Body of pancreas (tissue), 4 donors: ENCODE measurements at places on chromosomes 4 and X.
A peak's percentile ranks its signal among the peaks of the same experiment; 100 is the strongest.

DNA sequence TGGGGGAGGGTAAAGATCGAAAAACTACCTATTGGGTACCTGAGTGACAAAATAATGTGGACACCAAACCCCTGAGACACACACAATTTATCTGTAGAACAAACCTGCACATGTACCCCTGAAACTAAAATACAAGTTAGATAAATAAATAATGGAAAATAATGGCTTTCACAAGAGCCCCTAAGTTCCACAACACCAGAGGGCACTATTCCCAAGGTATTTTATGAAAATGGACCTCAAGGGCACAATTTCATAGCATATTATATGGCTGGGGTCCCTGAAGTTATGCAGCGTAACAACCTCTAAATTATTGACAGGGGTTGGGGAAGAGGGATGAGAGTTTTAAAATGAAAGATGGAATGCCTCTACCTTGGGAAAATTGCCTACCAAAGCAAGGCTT is 81.3 kb upstream of the TMEM33 start:
- no peak for DNase-seq

DNA sequence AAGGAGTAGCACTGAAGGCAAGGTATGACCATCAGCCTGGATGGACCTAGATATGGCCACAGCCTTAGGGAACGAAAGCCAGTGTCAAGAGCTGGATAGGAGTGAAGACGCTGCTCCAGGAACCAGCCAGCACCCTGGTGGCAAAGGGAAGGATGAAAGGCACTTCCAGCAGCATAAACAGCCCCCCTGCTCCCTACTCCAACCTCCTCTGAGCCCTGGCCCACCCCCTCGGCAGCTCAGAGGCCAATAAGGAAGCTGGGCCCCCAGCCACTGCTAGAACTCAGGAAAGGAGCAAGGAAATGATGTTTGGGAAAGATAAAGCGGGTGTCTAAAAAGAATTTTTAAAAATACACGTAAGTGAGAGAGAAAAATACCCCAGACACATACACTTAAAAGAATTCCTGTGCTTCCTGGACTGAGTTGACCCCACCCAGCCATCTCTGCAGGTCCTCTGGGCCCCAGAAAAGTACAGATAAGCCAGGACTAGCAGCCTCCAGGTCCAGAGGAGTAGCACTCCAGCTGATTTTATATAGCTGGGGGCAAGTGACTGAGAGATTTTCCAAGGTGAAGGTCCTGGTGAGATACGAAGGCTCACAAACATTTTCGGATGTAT is 170.4 kb downstream of the SHROOM4 start:
- no peak for DNase-seq

- no peak for DNase-seq
These were observed 16.6 kb downstream of the FRMPD3 start for GRCh38 chrX:107465932-107466620.

DNA sequence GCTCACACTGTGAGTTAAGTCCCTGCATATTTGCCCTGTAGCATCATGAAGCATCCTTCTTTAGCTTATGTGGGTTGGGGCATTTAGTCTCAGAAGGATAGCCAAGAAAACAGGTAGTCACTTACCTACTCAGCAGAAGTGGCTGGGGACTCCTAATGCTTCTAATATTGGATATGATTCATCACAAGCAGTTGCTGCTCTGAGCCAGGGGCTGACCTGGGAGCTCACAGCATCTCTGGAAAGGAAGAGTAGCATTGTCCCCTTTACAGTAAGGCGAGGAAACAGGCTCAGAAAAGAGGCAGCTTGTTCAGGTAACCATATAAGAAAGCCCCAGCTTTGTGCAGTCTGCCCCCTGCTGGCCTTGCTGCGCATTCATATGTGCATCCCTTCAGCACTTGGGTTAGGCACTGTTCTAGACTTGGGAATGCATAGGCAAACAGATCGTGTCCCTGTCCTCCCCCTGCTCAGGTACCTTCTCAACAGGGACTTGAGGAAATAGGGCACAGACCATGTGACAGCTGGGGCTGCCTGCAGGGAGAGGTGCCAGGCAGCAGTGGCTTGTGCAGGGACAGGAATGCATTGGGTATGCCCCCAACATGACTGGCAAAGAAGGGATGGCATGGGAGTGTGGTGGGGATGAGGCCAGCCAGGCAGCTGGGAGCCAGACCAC is 35.7 kb upstream of the TBC1D14 start:
- DNase-seq, result peak; percentile 75

DNA sequence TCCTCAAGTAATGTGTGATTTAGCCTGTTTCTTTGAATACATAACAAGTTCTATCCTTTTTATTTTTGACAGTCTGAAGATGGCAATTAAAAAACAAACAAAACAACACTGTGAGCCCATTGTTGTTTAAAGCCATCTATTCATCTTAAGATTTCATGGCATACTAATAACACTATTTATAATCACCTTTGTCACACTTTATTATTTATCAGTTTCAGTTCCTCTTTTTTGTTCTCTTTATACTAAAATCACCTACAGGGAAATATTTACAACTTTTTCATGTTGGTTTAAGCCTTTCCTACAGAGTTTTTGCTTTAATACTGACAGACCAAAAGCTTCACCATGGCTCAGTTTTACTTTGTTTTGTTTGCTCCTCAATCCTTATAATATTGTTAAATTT is 247.4 kb upstream of the CTSO start:
- DNase-seq, result no peak

DNA sequence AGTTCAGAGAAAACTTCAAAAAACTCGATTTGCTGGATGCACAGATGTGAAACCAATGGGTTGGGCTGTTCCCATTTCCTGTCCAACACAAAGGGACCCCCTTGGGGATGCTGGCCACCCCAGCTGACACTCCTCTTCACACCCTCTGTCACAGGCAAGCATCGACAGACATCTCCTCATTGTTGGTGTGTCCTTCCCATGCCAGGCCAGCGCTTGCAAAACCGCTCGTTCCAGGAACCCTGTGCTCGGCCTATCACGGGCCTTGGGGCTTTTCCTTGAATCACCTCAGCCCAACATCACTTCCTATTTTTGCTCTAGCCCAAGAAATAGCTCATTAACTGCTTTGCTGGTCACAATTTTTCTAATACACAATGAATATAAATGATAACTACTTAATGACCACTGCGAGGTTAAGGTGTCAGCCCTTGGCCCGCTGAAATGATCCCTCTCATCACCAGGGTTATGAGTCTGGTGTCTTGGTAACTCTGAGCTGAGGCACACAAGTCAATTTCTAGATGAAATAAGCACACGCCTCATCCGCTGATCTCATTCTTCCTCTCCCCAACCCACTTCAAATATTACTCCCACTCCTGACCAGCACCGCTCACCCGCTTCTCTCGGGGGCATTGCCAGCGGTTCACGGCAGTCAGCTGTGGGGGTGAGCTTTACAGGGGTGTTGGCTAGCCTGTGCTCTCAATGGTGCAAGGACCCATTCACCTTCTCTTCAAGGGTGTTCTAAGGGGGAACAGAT is 32.3 kb downstream of the BCOR start:
- DNase-seq, result no peak

GRCh38 chr4:107312366-107312765 is 276.3 kb upstream of the DKK2 start:
- no peak for DNase-seq

DNA sequence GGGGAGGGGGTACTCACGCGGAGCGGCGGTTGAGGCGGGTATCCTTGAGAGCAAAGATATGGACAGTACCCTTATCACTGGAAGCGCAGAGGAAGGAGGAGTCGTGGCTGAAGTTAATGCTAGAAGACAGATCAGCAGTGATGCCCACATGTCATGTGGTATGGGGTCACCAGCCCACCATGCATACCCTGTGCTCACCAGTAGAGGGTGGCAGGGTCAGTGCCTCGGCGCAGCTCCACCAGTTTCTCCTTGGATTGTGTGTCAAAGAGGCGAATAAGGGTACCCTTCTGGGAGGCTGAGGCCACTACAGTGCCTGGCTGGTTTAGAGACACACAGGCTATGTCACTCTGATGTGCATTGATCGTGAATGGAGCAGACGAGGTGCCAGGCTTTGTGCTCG is 1.5 kb upstream of the PRAF2 start:
- no peak for DNase-seq

DNA sequence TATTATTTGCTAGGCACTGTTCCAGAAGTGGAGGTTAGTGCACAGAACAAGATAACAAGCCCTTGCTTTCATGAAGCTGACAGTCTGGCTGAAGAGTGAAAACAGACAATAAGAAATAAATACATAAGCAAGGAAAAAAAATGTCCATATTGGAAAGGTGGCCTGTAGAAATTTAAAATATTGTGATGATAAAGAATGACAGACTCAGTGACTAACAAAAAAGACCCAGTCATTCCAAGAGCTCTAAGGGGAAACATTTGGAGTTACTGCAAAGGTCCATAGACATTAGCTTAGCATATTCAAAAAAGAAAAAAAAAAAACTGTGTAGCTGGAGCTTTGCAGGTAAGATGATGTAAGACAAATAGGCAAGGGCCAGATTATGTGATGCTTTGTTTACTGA is 1.0 kb upstream of the ANTXR2 start:
- no peak for DNase-seq

GRCh38 chr4:48247878-48248558 is 21.6 kb downstream of the TEC start:
- DNase-seq, result no peak

DNA sequence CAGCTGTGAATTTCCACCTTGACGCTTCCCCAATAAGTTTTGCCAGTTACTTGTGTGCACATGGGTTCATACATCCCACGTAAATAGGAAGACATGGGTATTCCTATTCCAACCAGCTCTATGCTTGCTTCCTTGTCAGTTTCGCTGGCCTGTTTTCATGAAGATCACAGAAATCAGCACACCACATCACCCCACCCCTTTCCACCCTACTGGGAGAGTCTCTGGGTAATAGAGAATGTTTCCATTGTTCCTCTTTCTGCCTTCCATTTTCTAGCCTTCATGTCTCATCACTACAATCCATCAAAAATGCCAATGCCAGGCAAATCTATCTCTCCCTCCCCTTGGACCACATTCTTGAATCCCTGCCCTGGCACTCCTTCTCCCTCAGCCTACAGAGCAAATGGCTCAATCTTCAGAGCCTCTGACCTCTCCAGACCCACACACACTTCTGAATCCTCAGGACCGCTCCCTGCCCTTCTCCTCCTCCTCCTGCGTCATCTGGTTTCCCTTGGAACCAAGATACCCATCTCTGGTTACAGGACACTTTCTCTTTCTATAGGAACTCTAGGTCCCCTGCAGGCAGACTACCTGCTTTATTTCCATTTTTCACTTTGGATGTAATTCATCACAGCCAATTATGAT is 323.3 kb downstream of the DHX15 start:
- DNase-seq, result no peak

DNA sequence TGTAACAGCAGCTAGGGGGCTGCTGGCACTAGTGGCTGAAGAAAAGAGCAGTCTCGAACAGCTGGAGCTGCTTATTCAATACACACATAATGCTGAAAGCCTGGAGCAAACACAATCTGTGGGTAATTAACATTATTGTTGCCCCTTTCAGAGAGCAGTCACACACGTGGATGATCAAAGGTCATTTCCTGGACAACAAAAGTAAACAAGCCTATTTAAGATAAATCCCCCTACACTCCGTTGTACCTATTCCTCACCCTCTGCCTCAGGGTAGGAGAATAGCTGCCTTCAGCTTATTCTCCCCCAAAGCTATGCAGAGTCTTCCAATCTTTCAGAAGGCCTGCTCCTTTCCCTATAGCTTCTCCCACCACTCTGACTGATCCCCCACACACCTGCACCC is 803.9 kb downstream of the C4orf33 start:
- DNase-seq, result no peak

DNA sequence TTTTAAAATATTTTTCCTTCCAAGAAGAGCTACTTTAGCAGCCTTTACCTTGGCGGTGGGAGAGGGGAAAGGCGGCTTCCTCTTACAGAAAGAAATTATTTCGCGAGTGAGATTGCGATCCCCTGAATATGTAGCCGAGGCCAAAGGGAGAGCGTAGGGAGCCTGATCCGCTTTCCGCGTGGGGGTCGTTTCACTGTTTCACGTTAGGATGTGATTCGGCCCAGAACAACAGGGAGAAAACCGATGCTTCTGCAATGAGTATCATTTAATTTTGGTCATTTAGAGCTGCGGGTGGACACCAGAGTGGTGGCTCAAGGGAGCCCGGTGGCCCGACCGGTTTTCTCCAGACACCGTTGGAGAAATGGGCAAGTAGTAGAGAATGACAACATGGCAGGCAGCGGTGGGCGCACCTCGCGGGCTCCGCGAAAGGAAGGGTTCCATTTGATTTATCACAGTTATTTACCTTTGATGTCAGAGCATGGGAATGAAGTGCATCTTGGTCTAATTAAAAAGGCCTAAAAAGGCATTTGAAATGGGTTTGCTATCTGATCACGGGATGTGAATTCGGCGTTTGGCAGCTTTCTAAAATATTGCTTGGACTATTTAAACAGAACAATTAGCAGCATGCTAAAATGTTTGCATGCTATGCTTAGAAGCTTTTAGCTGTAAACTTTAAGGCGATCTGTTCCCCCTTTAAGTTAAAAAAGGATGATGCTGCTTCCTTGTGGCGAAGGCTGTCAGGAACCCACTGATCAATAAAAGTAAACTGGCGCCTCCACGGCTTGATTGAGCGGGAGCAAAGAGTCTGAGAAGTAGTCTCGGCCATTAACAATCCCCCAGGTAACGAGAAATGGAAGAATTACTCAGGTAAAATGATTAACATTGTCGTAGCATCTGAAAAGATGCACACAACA is 2.0 kb upstream of the PCDH19 start:
- no peak for DNase-seq

DNA sequence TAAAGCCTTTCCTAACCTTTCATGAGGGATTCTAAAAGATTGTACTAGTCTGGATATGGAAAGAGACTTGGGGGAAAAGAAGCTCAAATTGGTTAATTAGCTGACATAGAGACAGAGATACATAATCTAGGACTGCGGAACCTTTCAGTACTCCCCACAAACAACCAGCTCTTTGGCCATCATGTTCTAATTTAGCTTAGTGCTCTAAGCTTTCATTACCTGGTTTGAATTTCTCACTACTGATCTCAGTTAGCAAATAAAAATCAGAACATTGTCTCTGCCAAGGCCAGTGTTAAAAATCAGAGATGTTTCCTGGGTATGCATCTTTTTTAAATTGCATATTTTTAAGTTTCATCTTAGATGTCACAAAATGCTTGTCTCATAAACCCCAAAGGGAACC is 254.4 kb downstream of the GLUD2 start:
- no peak for DNase-seq

GRCh38 chr4:109729718-109730618 is at the start of gene PLA2G12A:
Gene PLA2G12A (minus strand): TSS chr4:109730070. CDS start chr4:109729809, 261 bp downstream.
- peak; percentile 96 for DNase-seq
